ENCODE measurements at places on chromosomes 6 and 20.

DNA sequence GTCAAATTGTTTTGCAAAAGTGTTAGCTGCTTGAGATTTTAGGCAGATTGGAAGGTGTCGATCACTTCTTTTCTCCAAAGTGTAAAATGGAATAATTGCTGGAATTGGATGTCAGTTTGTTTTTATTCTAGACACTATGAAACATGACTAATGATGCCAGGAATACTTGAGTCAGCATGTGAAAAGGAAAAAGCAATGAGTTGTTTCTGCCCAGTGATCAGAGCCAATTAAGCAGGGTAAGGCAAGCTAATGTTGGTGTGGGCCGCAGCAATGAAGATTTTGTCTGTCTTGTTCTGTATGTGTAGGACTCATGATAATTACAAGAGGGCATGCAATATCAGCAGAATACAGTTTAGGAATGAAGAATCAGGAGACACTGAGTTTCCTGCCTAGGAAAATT lies 110.3 kb downstream of the CARMIL1 start:
- no peak for DNase-seq

DNA sequence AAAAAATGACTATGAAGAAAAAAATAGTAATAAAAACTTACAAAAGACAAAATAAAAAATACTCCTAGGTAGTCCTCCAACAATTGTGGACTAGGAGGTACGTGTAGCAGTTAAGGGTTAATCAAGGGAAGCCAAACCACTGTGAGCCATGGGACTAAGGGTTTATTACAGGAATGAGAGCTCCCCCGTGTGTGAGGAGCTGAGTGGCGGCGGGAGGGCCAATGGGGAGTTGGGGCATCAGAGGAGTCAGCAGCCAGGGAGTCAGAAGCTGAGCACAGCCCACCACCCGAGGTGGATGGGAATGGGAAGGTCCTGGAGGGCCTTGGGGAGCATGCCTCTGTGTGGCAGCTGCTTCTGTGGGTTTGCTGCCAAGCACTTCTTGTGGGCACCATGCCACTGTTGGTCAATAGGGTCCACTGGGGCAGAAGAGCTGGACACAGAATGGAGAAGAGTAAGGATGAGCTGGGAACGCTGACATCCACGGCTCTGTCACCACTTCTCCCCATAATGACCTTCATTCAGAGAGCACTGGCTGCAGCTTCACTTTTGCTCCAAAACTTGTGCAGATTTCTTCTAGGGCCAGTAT lies 373.3 kb downstream of the CDKAL1 start:
- no peak for DNase-seq

GRCh38 chr6:166463359-166464067 lies 80.8 kb upstream of the MPC1 start:
- DNase-seq = no peak

GRCh38 chr6:148217921-148218320 lies 124.7 kb upstream of the SASH1 start:
- no peak for DNase-seq

- no peak for DNase-seq
Observed at GRCh38 chr20:3188823-3189413, 15.6 kb downstream of the DDRGK1 start.

DNA sequence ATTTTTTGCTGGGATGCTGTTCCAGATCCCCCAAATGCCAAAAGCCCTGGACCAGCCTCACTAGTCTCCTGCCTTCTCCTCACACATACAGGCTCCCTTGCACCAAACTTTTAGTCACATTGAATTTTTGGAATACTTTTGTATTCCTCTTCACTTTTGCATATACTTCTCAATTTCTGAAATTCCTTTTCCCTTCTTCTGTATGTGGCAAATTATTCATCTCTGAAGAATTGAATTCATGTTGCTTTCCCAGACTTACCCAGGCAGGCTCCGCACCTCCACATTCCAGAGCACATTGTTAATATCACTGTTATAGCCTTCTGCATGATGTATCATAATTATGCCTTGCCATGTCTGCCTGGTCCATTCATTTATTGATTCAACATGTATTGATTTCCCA lies 255.3 kb upstream of the POU3F2 start:
- DNase-seq = no peak

DNA sequence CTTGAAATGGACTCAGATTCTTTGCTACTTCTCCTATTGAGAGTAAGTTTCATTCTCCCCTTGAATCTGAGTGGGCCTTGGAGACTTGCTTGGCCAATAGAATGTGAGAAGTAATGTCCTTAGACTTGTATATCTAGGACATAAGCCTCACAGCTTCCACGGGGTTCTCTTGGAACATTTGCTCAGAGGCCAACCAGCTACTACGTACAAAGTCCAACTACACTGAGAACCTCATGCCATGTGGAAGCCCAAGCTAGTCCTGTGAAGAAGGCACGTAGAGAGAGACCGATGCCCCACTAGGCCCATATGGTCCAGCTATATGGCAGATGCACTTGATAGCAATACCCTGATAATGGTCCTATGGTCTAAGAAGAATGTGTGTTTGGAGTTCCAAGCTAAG lies 22.9 kb downstream of the TMEM14A start:
- no peak for DNase-seq

GRCh38 chr20:14723614-14724013 lies 386.2 kb upstream of the FLRT3 start:
- DNase-seq = no peak

DNA sequence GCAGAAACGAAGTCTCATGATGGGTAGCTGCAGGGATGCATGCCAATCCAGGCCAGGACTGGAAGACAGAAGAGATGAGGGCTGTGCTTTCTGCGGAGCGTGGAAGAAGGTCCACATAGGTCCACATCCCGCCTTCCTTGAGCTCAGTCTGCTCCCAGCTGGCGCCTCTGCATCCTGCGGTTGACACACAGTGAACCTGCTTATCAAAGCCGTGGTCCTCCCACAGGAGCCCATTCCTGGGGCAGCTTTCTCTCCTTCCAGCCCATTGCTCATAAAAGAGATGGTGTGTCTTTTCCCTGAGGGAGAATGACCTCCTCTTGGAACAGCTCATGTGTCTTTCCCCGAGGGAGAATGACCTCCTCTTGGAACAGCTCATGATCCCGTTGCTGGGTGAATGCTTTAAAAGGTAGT lies 225.4 kb downstream of the CDH4 start:
- no peak for DNase-seq

DNA sequence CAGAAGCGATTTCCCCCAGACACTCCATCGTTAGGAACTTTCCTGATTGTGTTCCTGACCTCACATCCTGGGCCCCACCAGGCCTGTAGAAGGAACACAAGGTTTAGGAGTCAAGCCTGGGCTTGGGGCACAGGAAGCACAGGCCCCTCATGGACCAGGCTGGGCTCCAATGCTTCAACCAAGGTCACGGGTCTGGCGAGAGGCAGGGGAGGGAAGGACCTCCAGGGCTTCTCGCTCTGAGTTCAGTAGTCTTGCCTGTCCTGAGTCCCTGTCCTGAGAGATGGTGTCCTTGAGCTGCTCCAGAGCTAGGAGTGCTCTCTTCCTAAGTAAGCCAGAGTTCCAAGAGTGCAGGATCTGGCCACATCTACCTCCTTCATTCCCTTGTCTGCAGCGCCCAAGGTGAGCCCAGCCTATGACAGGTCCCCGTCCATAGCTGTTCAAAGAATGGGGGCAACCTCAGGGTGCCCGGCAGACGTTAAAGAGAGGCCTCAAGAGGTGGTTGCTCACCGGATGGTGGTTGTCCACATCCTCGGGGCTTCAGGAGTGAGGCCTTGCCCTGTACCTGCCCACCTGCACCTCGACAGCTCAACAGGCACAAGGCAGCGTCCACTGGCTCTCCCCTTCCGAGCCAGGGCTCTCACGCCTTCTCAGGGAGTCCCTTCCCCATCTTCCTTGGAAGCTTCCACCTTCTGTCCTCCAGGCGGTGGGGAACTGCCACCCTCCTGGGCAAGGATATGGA lies 1.6 kb upstream of the TUBB1 start:
- DNase-seq = no peak

DNA sequence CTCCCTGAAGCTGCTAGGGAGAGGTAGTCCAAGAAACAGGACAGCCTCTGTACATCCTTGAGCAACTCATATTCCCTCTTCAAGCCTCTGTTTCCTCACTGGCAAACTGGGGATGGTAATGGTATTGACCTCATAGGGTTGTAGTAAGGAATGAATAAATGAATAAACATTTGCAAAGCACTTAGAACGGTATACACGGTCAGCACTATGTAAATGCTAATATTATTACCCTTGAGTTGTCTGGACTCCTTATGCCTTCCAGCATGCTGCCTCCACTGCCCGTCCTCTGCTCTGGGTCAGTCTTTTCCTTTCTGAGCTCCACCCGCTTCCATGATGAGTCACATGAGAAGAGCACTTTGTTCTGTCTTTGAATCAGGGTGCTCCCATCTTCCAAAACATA lies 50.6 kb downstream of the KHDC1L start:
- no peak for DNase-seq

DNA sequence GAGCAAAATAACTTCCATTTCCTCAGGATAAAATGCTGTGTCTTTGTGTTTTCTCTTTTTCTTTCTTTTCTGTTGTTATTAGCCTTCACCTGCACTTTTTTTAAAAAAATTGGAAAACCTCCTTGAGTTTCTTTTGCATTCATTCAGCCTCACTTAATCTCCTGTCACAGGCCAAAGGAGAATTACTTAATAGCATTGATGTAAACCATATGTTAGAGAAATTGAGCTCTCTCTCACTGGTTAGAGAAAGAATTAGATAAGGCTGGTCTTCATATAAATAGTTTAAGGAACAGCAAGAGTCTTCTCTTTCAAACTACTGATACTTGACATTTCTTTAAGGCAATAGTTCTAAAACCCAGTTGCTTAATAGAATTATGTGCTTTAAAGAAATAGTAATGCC lies 564.2 kb downstream of the TFAP2B start:
- DNase-seq = no peak

- peak; percentile 67 for DNase-seq
Observed at GRCh38 chr20:32155017-32155981, 45.8 kb downstream of the TM9SF4 start.
